Activated CD4-positive, alpha-beta T cell treated with anti-CD3 and anti-CD28 coated beads, Interleukin-2, amount 50 U/mL, for 4 hours (primary cell): ENCODE measurements at places on chromosomes 6 and 20.
A peak's percentile ranks its signal among the peaks of the same experiment; 100 is the strongest.

DNA sequence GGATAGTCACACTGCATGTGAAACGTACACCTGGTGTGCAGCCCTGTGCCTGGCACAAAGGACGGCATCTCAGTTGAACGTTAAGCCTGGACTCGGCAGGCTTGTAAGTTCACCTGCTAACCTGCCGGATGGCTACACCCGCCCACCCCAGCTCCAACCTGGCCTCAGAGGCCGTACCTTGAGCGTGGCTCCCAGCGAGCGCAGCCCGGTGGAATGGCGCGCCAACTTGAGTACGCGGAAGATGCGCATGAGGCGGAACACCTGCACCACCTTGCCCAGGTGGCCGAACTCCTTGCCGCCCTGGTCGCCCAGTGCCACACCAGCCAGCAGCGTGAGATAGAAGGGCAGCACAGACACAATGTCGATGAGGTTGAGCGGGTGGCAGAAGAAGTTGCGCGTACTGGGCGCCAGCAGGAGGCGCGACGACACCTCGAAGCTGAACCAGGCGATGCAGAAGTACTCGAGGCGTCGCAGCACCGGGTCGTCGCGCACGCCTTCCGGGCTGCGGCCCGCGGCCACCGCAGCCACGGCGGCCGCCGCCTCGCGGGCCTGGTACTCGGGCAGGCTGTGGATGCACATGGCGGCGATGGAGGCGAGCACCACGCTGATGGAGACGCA lies 3.3 kb downstream of the KCNS1 start:
- DNase-seq: no peak

DNA sequence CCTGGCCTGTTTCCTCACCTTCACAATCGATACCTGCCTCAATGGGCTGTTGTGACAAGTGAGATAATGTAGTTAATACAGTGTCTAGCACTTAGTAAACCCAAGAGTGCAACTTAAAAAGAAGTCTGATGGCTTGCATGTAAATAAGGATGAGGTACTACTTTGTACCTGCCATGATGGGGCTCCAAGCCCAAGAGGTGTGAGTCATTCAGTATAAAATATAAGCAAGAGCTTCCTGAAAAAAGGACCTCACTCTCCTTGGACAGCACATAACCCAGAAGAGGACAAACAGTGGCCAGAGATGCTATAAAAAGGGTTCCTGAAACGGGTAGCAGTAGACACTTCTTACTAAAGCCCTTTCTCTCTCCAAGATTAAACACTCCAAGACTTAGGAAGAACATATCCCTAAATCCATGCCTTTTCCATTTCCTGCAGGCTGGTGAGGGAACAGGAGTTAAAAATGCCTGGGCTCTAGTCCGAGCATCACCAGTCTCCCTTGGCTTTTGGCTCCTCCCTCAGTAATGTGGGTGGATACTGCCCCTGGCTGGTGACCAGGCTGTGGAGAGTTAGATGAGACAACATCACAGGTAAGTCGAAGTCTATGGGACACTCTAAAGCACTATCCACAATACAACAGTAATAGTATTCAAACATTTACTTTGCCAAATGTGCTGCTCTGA lies 4.3 kb downstream of the UBE2V1 start:
- no peak for DNase-seq

DNA sequence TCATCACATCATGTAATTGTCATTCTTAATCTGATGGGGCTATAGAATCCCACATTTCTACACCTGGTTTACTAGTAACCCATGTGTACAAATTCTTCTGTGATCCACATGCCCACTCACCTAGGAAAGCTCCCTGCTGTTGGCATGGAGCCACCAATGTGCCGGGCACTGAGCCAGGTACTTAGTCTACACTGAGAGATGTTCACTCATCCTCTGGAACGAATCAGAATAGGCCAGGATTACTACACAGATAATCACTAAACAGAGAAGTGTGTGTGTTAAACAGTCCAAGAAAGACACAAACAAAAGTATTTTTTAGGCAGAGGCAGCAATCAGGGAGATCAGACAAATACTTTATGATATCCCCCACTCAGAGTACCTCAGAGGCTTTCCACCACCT lies 193.2 kb upstream of the VGLL2 start:
- no peak for DNase-seq

DNA sequence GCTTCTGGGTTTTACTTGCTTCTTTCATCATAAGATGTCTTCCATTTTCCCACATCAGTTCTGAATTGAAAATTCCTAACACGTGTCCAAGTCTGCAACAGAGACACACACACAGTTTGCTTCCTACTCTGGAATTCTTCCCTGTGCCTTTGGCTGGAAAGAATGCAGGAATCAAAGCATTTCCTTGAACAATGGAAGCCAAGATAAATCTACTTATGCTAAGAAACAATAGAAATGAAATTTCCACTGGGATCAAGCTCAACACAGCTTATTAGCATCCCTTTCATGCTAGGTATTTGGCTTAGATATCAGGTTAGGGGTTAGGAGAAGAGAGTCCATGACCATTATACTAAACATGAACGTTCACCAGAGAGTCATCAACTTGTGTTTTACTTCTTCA lies 101.1 kb upstream of the SCAF8 start:
- no peak for DNase-seq

GRCh38 chr6:156283091-156283490 lies 494.1 kb upstream of the ARID1B start:
- DNase-seq: no peak

DNA sequence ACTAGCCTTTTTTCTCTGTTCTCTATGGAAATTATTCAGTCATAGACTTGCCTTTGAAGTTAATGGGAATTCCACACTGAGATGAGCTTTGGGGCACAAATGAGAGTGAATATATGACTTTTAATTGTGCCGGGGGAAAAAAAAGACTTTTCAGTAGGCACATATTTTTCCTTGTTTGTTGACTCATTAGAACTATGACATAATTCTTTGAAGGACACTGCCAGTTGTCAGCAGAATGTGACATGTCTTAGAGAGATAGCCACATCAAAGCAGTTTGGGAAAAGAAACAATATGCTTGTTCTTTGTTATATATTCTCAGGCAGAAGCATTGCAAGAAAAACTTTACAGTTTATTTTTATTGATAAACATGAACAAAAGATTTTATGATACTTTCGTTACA lies 138.3 kb downstream of the COL9A1 start:
- no peak for DNase-seq

- DNase-seq: no peak
Measured at GRCh38 chr20:32251470-32251869, 26.0 kb upstream of the KIF3B start.

DNA sequence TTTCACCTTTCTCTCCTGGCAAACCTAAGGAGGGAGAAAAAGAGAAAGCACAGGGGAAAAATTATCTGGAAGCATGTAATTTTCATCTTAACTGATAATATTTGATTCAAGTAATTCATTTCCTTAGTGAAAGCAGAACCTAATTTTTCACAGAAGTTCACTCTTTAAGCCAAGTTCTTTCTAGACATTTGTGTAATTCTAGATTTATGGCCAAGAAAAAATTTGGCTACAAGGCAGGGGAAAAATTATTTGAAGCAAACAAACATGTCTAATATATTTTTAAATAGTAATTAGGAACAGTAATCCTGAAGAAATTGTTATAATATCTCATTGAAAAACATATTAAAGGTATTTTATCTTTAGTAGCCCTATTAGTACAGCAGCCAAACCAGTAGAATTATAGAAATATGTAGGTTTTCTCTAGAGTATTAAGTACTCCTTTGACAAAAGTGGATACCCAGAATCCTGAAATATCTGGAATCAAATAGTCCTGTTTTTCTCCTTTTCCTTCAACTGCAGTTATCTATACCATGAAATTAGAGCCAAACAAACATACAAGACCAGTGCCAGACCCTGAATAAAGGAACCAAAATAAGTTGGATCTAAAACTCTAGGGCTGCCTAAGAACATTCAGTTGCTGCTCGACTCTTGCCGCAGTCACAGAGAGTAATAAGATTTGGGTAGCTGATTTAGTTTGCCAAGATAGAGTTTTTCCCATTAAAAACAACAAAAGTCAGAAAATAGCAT lies 116.5 kb downstream of the COL12A1 start:
- DNase-seq: no peak

GRCh38 chr6:122285292-122285913 lies 114.0 kb upstream of the HSF2 start:
- DNase-seq: no peak

- DNase-seq: no peak
Measured at GRCh38 chr20:35014537-35014936, 58.9 kb downstream of the MYH7B start.

GRCh38 chr6:130585587-130585986 lies 219.8 kb downstream of the TMEM200A start:
- DNase-seq: no peak

DNA sequence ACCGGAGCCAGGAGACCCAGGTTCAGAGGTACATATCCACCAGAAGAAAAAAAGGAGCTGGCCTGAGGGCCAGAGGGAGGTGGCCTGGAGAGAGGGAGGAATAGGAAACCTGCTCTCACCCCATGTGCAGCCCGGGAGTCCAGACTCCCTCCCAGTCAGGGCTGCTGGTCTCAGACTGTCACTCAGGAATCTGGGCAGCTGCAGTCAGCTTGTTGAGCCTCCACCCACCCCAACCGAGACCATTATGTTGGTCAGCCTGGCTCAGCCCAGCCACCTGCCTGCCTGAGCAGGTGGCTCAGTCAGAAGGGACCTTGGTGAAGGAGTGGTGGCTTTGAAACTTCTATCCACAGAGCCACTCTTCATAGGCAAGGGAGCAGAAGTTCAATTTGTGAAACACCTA lies 53.3 kb upstream of the EPB41L1 start:
- DNase-seq: no peak

- DNase-seq: no peak
Measured at GRCh38 chr20:13401596-13401995, 180.5 kb downstream of the ISM1 start.

DNA sequence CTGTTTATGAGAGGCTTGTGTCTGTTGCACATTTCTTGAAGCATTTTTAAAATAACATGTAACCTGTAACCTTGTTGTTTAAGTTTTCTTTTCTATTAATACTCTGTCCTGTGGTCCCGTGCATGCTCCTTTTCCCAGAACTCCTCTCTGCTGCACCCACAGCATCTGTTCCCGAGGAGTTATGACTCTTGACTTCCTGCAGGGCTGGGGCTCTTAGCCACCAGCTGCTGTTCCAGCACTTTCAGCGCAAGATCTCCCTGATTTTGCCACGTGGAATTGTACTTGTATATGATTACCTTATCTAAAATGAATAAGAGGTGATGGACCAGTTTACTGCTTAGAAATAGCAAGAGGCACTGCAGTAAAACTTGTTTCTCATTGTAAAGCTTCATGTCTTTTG lies 150.6 kb downstream of the QKI start:
- no peak for DNase-seq

DNA sequence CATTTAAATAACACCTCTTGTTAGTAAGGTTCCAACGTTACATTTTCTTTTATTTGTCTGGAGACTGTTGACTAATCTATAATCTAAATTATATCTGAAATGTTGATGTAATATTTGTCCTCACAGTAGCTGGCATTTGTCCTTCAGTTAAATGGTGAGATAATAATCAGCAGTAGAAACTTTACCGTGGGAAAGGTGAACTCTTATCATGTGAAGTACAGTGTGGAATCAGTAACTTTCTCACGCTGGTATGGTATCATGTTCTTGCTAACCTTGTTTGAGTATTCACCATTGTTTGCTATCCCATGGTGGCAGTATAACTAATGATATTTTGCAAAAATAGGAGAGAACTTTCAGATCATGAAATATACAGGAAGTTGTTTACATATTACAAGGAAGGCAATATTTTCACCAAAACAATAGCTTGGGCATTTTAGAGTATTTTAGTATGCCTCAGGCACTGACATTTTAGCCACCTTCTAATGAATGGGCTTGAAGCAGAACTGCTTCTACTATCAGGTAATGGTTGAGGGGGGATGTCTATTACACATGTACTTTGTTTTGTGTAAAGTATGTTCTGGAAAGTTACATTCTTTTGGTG lies 4.8 kb downstream of the GMNN start:
- DNase-seq: no peak

DNA sequence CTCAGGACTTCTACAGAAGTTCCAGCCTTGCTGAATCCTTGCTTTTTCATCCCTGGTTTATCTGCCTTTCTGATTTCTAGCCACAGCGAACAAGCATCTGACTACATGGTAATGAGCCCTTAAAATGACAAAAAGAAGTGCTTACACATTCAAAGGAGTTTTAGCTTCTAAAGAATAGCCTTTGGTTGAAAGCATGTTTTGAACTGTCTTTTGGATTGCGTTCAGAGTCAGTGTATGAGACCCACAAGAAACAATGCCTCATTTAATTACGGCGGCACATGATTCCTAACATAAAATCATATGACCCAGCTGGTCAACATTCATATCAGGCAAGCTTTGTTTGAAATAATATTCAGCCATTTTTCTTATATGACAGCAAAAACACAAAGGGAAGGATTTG lies 784.2 kb downstream of the KIF16B start:
- DNase-seq: no peak

DNA sequence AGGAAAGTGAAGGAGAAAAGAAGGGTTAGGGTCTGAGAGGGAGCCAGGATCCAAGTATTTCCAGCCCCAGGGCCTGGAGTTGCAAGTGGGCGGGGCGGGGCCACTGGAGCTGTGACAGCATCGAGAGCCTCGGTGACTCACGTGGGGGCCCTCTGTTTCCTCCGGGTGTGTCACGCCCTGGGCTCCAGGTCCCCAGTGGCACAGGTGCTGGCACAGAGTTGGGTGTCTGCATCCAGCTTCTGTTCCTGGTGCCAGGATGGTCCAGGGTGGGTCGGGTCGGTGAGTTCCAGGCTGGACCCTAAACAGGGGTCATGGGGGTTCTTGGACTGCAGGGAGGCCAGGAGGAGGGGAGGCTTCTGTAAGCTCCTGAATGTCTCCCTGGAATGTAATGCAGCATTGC lies 16.7 kb downstream of the RAET1L start:
- DNase-seq: no peak

GRCh38 chr6:36913082-36913481 lies 27.3 kb downstream of the C6orf89 start:
- no peak for DNase-seq

DNA sequence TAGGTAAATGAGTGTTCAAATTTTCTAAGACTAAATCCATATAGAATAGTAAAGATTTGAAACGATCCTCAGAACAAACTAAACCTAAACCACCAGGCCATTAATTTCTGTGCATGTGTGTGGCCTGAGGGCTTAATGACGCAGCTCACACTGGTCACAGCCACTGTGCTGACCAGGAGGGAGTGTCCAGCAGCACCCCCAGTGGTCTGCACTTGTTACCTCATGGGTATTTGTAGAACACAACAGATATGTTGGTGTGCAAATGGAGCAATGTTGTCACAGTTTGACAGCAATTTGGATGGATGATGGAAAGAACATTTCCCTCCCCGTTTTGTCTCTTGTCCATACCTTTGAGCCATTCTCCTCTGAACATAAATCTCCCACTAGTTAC lies 122.4 kb upstream of the EXOC2 start:
- DNase-seq: no peak

DNA sequence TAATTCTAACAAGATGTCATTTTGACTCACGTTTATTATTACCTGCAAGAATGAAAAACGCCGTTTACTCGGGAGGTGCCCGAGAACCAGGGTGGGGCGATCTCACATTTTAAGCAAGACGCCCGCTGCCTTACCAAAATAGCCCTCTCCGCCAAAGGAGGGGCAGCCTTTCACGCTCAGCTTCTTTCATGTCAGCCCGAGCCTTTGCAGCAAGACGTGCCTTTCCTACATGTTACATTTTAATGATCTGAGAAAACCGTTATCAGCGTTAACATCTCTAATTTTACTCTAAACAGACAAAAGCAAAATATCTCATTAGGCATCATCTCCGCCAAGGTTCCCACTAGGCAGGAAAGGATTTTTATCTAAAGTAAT lies 2.0 kb downstream of the BACH2 start:
- peak; percentile 41 for DNase-seq

- no peak for DNase-seq
Measured at GRCh38 chr6:125953502-125953875, 3.1 kb upstream of the HINT3 start.
